ENCODE measurements at places on chromosomes 6 and 20. TPM values are rescaled to one million over a fixed set of nuclear protein-coding genes. Genes with fewer than 3 reads are reported as not detected.

- DNase-seq: no peak
Observed at GRCh38 chr6:149445573-149445972, 39.2 kb downstream of the ZC3H12D start.

DNA sequence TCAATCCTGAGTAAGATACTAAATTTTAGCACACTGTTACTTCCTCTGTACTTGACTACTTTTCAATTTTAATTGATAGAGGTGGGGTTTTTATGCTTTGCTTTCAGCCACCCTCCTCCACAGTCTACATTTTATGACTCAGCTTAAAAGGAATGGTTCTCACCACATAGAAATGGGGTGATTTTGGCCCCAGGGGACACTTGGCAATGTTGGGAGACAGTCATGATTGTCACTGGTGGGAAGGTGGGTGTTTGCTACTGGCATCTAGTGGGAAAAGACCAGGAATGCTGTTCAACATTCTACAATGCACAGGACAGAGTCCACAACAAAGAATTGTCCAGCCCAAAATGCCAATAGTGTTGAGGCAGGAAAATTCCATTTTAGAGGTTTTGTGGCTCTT is 71.3 kb downstream of the PCSK2 start:
- no peak for DNase-seq

- DNase-seq: no peak
Observed at GRCh38 chr6:5565971-5566370, 304.7 kb downstream of the FARS2 start.

GRCh38 chr20:49669601-49670189 is 44.0 kb downstream of the B4GALT5 start:
- DNase-seq: no peak

DNA sequence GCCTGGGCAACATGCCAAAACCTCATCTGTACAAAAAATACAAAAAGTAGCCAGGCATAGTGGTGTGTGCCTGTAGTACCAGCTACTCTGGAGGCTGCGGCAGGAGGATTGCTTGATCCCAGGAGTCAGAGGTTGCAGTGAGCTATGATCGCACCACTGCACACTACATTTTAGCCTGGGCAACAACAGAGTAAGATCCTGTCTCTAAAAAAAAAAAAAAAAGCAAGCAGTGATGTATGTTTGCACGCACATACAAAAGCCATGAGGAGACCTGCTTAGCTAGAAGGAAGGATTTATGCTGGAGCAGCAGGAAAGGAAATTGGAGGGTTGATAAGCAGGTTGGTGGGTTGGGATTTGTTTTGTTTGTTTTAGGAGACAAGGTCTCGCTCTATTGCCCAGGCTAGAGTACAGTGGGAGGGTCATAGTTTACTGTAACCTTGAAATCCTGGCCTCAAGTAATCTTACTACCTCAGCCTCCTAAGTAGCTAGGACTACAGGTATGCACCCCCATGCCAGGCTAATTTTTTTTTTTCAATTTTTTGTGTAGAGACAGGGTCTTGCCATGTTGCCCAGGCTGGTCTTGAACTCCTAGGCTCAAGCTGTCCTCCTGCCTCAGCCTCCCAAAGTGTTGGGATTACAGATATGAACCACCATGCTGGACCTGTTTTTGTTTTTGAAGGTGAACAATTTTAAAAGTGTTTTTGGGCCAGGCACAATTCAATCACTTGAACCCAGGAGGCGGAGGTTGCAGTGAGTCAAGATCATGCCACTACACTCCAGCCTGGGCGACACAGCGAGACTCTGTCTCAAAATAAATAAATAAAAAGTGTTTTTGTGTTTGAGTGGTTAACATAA is 4.0 kb downstream of the ZSWIM3 start:
- DNase-seq: no peak

DNA sequence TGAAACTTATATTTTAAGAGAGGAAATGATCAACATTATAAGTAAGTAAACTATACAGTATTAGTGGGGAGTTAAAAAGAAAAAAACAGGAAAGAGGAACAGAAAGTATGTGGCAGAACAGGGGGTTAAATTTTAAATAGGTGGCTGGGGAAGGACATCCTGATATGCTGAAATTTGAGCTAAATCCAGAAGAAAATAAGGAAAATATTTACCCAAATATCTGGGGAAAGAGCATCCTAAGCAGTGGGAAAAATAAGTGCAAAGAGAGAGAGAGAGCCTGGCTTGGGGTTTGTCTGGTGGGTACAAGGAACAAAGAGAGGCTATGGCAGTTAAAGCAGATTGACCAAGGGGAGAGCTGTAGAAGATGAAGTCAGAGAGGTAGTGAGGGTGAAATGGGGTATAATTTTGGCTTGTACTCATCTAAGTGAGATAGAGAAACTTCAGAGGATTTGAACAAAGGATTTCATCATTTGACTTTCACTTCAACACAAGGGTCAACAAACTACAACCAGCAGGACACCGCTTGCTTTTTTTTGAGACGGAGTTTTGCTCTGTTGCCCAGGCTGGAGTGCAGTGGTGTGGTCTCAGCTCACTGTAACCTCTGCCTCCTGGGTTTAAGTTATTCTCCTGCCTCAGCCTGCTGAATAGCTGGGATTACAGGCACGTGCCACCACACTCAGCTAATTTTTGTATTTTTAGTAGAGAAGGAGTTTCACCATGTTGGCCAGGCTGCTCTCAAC is 328.4 kb upstream of the CNR1 start:
- DNase-seq: no peak

DNA sequence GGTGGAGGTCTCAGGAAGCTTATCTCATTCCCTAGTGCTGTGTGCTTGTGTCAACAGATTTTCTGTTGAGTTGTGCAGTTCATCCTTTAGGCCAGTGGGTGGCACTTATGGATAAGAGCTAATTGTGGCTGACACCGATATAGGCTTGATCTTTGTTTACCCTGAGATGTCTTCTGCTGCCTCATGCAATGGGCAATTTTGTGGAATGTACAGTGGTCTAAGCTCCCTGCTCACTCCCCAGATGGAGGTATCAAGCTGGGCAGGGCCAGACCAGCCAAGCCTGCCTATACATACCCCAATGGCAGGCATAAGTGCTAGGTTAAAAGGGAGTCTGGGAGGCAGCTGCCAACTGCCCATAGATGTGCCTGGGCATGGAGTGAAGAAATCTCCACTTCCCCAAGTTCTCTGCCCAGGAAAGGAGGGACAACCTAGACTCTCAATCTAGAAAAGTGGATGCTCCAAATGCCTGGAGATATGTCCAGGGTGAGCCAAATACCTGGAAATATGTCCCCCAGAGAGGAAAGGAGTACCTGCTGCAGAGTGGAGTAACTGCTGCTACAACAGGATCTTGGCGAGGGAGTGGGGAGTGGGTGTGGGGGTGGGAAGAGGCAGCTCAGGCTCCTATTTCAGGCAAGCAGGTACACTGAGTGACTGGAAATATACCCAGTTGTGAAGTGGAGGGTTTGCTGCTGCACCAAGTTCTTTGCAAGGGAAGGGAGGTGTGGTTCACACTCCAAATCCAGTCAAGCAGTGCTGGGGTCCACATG is 53.2 kb upstream of the ARG1 start:
- no peak for DNase-seq

GRCh38 chr20:10861090-10861489 is 187.3 kb upstream of the JAG1 start:
- peak; percentile 53 for DNase-seq

GRCh38 chr6:56450882-56451739 is 191.6 kb downstream of the DST start:
- no peak for DNase-seq

DNA sequence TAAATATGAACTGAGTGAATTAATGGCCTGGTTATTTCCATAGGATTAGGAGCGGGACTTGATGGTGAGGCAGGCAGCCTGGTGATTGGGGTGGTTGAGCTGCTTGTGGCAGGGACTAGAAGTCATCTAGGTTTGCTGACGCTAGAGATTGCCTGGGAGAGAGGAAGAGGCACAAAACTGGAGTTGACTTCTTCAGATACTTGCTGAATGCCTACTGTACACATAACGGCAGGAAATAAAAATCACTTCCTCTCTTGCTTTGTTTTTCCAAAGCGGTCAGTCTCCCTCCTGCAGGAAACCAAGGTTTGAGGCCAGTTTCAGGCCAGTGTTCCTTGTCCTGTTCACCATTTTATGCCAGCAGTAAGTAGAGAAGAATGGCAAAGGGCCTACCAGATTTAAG is 36.7 kb upstream of the MYLIP start:
- DNase-seq: no peak

GRCh38 chr6:54262971-54263370 is 45.3 kb upstream of the TINAG start:
- no peak for DNase-seq

- DNase-seq: no peak
Observed at GRCh38 chr20:63241272-63241671, 5.6 kb downstream of the BIRC7 start.

DNA sequence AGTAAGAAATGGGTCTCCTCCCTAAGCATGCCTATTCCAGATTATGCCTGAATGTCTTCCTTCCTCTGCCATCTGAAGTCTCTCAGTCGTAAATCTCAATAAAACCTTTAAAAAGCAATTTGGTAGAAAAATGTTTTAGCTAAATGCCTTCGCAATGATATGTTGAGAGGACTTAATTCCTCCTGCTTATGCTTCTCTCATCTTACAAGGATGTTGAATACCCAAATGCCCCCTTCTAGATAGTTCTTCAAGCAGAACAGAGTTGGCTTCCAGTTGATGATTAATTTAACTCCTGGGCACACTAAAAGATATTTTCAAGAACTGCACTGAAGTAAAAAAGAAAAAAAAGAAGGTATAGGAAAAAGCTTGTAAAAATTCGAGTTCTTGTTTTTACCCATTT is 275.0 kb upstream of the SPTLC3 start:
- DNase-seq: no peak

The XKR7 gene
- not detected for total RNA-seq

The ENPP5 gene
- total RNA-seq: 0.94 TPM

The GSTA2 gene
- total RNA-seq: not detected

The TINAG gene
- not detected for total RNA-seq

The LHFPL5 gene
- total RNA-seq: not detected

The EYA4 gene
- 0.05 TPM for total RNA-seq

The NMBR gene
- total RNA-seq: not detected

The MEI4 gene
- total RNA-seq: not detected

All from SJSA1 (cell line).